ENCODE measurements at places on chromosomes 11 and 22. TPM values are rescaled to one million over a fixed set of nuclear protein-coding genes. Genes with fewer than 3 reads are reported as not detected.

The MFRP gene
- total RNA-seq = not detected

GRCh38 chr22:36872866-36873498, 12.2 kb downstream of the NCF4 start:
- H3K36me3 ChIP-seq = no peaks in the 10 kb centered on the region
- H3K27me3 ChIP-seq = no peaks in the 10 kb centered on the region
- peaks cover 4% of the 10 kb centered on the region for H3K4me1 ChIP-seq
- no peak overlapping the region for H3K27ac ChIP-seq
- no peak for DNase-seq
- no peak overlapping the region for H3K4me3 ChIP-seq

GRCh38 chr11:76617553-76618265, 52.8 kb downstream of the LRRC32 start:
- H3K4me1 ChIP-seq = no peaks in the 10 kb centered on the region
- no peaks in the 10 kb centered on the region for H3K27me3 ChIP-seq
- H3K4me3 ChIP-seq = no peak overlapping the region

DNA sequence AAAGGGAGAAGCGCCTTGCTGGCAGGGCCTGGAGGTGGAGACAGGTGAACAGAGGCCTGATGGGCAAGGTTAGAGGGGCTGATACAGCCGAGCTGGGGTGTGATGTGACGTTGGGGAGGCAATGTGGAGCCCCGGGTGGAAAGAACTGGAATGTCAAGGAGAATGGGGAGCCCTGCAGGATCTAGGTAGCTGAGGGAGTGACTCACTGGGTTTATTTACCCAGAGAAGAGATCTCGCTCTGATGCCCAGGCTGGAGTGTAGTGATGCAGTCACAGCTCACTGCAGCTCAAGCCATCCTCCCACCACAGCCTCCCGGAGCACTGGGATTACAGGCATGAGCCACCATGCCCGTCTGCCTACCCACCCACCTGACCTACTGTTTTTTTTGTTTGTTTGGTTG, 1.9 kb upstream of the CYB5R3 start:
- H3K27me3 ChIP-seq = no peaks in the 10 kb centered on the region
- DNase-seq = no peak
- H3K4me1 ChIP-seq = peaks cover 24% of the 10 kb centered on the region
- no peak overlapping the region for H3K4me3 ChIP-seq
- no peak overlapping the region for H3K27ac ChIP-seq

The IFTAP gene
- total RNA-seq = 4.2 TPM

- no peaks in the 10 kb centered on the region for H3K27me3 ChIP-seq
- peak overlapping the region; percentile 10 for H3K27ac ChIP-seq
- H3K36me3 ChIP-seq = no peaks in the 10 kb centered on the region
Measured at GRCh38 chr11:86577644-86578636, 94.5 kb downstream of the ME3 start.

The SCGB1D2 gene
- not detected for total RNA-seq

GRCh38 chr22:31271485-31271884, 20.8 kb downstream of the PIK3IP1 start:
- H3K36me3 ChIP-seq = peaks cover 11% of the 10 kb centered on the region
- H3K27me3 ChIP-seq = no peaks in the 10 kb centered on the region
- H3K4me1 ChIP-seq = no peaks in the 10 kb centered on the region
- DNase-seq = no peak
- no peak overlapping the region for H3K27ac ChIP-seq
- H3K4me3 ChIP-seq = no peak overlapping the region

DNA sequence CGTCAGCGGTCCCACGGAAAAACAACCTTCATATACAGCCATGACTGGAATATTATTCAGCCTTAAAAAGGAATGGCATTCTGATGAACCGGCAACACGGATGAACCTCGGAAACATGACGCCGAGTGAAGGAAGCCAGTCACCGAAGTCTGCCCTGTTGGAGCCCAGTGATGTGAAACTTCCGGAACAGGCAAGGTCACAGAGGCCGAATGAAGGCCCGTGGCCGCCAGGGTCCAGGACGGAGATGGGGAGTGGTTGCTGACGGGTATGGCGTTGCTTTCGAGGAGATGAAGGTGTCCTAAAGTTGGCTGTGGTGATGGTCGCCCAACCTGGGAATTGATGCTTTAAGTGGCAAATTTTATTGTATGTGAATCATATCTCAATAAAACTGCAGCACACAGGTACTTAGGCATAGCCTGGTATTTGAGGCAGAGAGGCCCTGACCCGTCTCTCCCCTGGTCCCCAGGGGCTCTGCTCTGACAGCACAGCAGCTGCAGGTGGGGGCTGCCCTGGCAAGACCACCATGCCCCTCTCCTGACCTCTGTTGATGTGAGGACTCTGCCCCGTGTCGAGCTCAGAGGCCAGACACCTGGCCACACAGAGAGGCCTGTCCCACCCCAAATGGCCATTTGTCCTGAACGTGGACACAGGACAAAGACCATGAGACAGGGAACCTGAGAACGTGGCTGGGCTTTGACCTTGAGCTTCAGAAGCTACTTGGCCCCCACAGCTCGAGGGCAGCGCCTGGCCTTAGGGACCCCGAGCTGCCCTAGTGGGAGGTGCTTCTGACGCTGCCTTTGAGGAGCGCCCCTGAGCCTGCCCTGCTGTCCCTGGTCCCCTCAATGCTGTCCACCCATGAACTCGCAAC, 1090.8 kb downstream of the BRD1 start:
- no peaks in the 10 kb centered on the region for H3K27me3 ChIP-seq
- H3K4me3 ChIP-seq = no peak overlapping the region
- H3K36me3 ChIP-seq = no peaks in the 10 kb centered on the region
- no peak overlapping the region for H3K27ac ChIP-seq

GRCh38 chr22:44702479-44703198, 635 bp downstream of the PRR5 start:
- H3K4me3 ChIP-seq = peak overlapping the region; percentile 76

- H3K27ac ChIP-seq = no peak overlapping the region
- H3K27me3 ChIP-seq = no peaks in the 10 kb centered on the region
- peaks cover 4% of the 10 kb centered on the region for H3K4me1 ChIP-seq
- H3K4me3 ChIP-seq = no peak overlapping the region
Measured at GRCh38 chr11:2097356-2097997, 41.7 kb downstream of the IGF2 start.

- no peak overlapping the region for H3K4me3 ChIP-seq
- DNase-seq = no peak
- H3K27ac ChIP-seq = no peak overlapping the region
- H3K4me1 ChIP-seq = no peaks in the 10 kb centered on the region
Measured at GRCh38 chr22:37088108-37088605, 21.4 kb downstream of the TMPRSS6 start.

- H3K4me1 ChIP-seq = no peaks in the 10 kb centered on the region
- H3K27ac ChIP-seq = no peak overlapping the region
- no peaks in the 10 kb centered on the region for H3K36me3 ChIP-seq
- DNase-seq = no peak
Measured at GRCh38 chr11:122103726-122104125, 12.3 kb downstream of the BLID start.

GRCh38 chr11:134579724-134580609, 167.9 kb upstream of the B3GAT1 start:
- H3K27ac ChIP-seq = no peak overlapping the region
- no peaks in the 10 kb centered on the region for H3K27me3 ChIP-seq
- H3K4me1 ChIP-seq = no peaks in the 10 kb centered on the region
- no peak for DNase-seq

The SLC25A18 gene
- not detected for total RNA-seq

Measured in pancreas (tissue), 10 donors.